ENCODE measurements at places on chromosomes 12 and 14. TPM values are rescaled to one million over a fixed set of nuclear protein-coding genes. Genes with fewer than 3 reads are reported as not detected.
A peak's percentile ranks its signal among the peaks of the same experiment; 100 is the strongest.

GRCh38 chr14:70619708-70620107, 19.3 kb upstream of the MED6 start:
- H3K4me1 ChIP-seq: no peaks in the 10 kb centered on the region
- H3K27ac ChIP-seq: no peak overlapping the region
- H3K36me3 ChIP-seq: no peaks in the 10 kb centered on the region
- H3K27me3 ChIP-seq: no peaks in the 10 kb centered on the region
- DNase-seq: no peak
- H3K4me3 ChIP-seq: no peak overlapping the region

DNA sequence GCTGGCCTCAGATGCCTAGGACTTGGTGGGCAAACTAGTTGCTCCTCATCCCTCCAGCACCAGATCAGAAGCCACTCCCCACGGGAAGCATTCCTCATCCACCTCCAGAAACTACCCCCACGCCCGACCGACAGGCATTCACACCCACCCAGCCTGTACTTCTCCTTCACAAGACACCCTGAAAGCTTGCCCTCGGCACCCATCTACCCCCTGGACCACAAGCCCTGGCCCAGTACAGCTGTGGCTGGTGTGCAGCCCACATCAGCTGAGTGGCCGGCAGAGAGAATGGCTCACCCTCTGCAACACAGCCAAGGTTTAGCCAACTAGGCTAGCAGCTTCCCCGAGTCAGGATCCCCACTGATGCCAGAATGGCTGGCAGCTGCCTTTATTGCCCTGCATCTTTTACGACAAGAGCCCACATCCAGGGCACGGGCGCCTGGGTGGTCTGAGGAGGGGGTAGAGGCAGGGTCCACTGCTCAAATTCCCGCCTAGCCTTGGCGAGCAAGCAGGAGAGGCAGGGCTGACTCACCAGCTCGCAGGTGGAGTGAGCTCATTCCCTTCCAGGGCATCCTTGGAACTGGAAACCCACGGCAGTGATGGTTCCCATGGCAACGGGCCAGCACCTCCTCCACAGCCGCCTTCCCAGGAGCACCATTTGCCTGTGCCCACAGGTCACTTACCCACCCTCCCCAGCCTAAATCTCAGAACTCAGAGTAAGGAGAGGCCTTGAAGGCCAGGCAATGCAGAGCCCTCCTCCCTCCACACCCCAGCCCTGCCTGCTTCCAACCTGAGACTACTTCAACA, 17.1 kb downstream of the ACTN1 start:
- peaks cover 48% of the 10 kb centered on the region for H3K4me1 ChIP-seq
- no peaks in the 10 kb centered on the region for H3K36me3 ChIP-seq
- peak overlapping the region; percentile 53 for H3K27ac ChIP-seq

DNA sequence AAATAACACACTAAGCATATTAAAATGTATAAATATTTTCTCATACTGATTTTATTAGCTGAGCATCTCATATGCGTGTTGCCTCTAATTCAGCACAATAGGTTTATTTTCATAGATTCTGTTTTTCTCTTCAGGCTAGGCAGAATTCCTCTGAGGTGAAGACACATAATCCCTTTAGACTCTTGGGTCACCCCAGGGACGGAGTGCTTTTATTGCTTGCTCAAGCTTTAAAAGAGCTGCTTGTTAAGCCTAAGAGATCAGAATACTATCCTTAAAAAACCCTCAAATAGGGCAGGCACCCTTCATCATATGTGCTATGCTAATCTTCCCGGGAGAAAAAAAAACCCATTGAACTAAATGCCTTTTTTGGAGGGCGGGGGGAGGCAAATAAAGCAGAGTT, 390.1 kb downstream of the KCNH5 start:
- no peak overlapping the region for H3K4me3 ChIP-seq
- H3K27ac ChIP-seq: no peak overlapping the region

DNA sequence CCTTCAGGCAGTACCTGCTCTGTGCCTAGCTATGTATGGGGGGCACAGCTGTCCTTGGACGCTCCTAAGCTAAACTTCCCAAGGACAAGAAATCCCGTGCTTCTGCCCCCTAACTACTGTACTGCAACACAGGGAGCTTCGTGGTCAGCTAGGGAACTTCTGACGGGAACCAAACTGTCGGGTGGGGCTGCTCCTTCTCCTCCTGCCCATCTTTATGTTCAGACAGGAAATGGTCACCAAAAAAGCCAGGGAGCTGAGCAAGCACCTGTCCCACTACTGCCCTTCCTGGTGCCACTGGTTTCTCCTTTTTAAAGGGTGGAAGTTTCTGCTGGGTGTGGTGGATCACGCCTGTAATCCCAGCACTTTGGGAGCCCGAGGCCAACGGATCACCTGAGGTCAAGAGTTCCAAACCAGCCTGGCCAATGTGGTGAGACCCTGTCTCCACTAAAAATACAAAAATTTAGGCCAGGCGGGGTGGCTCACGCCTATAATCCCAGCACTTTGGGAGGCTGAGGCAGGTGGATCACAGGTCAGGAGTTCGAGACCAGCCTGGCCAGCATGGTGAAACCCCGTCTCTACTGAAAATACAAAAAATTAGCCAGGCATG, 26.6 kb downstream of the PXN start:
- DNase-seq: no peak
- H3K27me3 ChIP-seq: no peaks in the 10 kb centered on the region
- no peaks in the 10 kb centered on the region for H3K36me3 ChIP-seq
- H3K4me3 ChIP-seq: no peak overlapping the region
- H3K27ac ChIP-seq: peak overlapping the region; percentile 89
- H3K4me1 ChIP-seq: peaks cover 100% of the 10 kb centered on the region

- no peak overlapping the region for H3K27ac ChIP-seq
- H3K27me3 ChIP-seq: no peaks in the 10 kb centered on the region
- H3K4me3 ChIP-seq: no peak overlapping the region
- H3K4me1 ChIP-seq: no peaks in the 10 kb centered on the region
These were observed 341.0 kb upstream of the FKBP4 start for GRCh38 chr12:2453761-2454090.

DNA sequence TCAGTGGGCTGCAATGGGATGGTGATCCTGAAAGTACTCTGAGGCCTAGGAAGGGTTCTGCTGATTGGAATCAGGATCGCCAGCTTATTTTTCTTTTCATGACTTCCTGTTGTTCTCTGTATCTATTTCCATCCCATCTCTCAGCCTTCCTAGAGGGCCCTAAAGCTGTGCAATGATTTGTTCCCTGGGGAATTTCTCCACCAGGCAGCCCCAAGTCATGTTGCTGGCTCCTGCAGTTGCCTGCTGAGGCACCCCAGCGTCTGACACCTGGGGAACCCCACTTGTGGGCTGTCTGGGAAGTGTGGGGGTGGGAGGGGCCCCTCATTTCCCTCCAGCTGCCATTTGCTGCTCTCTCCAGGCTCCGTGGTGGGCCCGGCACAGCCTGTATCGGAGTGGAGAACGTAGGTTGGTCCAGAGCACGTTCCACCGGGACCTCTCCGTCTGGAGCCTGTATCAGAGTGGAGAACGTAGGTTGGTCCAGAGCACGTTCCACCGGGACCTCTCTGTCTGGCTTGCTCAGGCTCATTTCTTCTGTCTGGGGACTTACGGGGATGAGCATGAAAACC, 138.3 kb downstream of the TSPAN9 start:
- H3K36me3 ChIP-seq: no peaks in the 10 kb centered on the region
- H3K27ac ChIP-seq: no peak overlapping the region
- H3K4me3 ChIP-seq: no peak overlapping the region
- no peaks in the 10 kb centered on the region for H3K27me3 ChIP-seq
- peaks cover 29% of the 10 kb centered on the region for H3K4me1 ChIP-seq

Gene CD163
- 137 TPM for total RNA-seq

- H3K36me3 ChIP-seq: no peaks in the 10 kb centered on the region
- H3K4me3 ChIP-seq: no peak overlapping the region
- DNase-seq: no peak
- no peaks in the 10 kb centered on the region for H3K27me3 ChIP-seq
- H3K4me1 ChIP-seq: no peaks in the 10 kb centered on the region
- H3K27ac ChIP-seq: no peak overlapping the region
These were observed 250.7 kb downstream of the RMST start for GRCh38 chr12:97713270-97713669.

DNA sequence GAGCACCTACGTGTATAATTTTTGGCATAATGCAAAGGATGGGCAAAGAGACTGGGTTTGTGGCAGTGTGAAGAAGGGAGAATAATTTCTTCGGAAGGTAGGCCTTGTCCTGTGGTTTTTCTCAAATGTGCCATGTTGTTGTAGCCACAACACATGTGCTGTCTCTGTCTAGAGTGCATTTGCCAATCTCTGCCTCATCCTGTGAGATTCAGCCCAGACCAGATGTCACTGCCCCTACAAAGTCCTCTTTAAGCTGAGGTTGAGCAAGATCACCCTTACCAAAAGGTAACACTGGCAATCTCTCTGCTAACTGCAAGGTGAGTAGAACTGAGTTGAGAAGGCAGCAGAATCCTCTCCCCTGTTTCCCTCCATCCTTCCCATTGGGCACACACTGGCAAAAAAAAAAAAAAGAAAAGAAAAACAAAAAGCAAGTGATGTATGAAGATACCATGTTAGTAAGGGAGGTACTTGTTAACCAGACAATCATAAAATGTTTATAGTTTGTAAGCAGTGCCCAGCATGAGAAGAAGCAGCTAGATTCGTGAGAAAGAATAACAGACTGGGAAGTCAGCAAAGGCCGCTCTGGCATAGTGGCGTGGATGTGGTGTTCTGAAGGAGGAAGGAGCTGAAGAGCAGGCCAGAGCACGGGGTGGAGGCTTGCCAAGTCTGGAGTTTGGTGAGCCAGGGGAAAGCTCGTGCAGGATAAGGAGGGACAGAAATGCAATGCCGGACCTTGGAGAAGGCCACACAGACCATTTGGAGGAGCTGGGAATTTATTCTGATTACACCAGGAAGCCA, 18.9 kb downstream of the DYRK2 start:
- DNase-seq: no peak
- H3K4me1 ChIP-seq: peaks cover 6% of the 10 kb centered on the region
- no peak overlapping the region for H3K4me3 ChIP-seq
- no peaks in the 10 kb centered on the region for H3K27me3 ChIP-seq

DNA sequence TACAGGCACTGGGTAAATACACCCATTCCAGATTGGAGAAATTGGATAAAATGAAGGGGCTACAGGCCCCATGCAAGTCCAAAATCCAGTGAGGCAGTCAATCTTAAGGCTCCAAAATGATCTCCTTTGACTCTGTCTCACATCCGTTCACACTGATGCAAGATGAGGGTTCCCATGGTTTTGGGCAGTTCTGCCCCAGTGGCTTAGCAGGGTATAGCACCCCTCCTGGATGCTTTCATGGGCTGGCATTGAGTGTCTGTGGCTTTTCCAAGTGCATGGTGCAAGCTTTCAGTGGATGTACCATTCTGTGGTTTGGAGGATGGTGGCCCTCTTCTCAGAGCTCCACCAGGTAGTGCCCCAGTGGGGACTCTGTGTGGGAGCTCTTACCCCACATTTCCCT, 427.2 kb downstream of the TRHDE start:
- no peaks in the 10 kb centered on the region for H3K36me3 ChIP-seq
- no peak overlapping the region for H3K4me3 ChIP-seq
- H3K27me3 ChIP-seq: no peaks in the 10 kb centered on the region
- no peak overlapping the region for H3K27ac ChIP-seq
- DNase-seq: no peak

- DNase-seq: no peak
- H3K4me3 ChIP-seq: no peak overlapping the region
- H3K36me3 ChIP-seq: no peaks in the 10 kb centered on the region
- H3K4me1 ChIP-seq: no peaks in the 10 kb centered on the region
- H3K27me3 ChIP-seq: no peaks in the 10 kb centered on the region
- no peak overlapping the region for H3K27ac ChIP-seq
These were observed 435.0 kb downstream of the GXYLT1 start for GRCh38 chr12:41709463-41710285.

Gene MFAP5
- total RNA-seq: 27.7 TPM
